Non-pigmented ciliary epithelial cell (primary cell): ENCODE measurements at places on chromosomes 3 and 15.

DNA sequence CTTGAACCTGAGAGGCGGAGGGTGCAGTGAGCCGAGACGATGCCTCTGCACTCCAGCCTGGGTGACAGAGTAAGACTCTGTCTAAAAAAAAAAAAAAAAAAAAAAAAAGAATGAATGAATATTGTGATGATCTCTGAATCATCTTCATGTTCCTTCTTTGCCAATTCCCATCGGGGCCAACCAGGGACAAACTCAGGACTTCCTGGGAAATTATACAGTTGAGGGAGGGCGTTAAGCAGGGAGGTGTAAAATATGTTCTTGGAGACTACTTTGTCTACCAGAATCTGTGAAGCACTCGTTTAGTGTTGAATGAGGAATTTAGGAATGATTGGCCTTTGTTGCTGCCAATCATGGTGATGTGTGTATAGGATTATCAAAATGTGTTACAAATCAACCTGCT lies 210.6 kb downstream of the PTPRG start:
- no peak for DNase-seq

DNA sequence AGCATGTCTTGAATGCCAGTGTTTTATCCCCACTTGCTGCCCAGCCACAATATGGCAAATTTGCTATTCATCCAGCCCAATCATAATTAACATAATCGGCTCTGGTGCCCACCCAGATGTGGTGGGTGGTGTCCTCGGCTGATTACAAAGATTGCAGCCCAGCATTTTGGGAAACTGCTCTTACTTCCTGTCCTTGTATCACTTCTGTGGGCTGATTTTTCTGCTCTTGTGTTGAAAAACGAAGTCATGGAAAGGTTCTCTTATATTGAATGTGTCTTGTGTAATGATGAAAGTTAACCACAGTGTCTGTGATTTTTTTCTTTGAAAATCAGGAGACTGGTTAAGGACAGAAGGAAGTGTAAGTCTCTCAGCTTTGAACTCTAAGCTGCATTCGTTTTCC lies 141.7 kb downstream of the CACNA2D3 start:
- no peak for DNase-seq

GRCh38 chr3:24017305-24017704 lies 72.2 kb downstream of the NR1D2 start:
- DNase-seq: no peak

GRCh38 chr15:76566276-76566675 lies 229.7 kb downstream of the ISL2 start:
- no peak for DNase-seq

- DNase-seq: no peak
Observed at GRCh38 chr3:39122813-39123212, 15.3 kb downstream of the TTC21A start.

- no peak for DNase-seq
Observed at GRCh38 chr3:85737846-85738245, 779.1 kb downstream of the CADM2 start.

DNA sequence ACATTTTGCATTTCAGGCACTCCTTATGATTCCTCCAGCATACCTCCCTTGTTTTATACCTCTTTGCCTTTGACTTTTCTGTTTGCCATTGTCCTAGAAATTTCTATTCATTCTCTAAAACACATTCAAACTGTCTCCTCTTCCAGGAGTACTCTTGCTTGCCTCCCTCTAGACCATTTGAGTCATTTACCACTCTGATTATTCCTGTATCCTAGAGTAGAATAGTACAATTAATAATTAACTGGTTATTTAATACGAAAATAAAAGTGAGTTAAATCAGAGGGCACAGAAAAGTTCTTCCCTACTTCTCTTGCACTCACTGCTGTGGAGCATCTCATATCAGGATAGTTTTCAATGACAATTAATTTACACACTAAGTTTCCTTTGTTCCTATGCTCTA lies 290.2 kb upstream of the RORA start:
- no peak for DNase-seq

DNA sequence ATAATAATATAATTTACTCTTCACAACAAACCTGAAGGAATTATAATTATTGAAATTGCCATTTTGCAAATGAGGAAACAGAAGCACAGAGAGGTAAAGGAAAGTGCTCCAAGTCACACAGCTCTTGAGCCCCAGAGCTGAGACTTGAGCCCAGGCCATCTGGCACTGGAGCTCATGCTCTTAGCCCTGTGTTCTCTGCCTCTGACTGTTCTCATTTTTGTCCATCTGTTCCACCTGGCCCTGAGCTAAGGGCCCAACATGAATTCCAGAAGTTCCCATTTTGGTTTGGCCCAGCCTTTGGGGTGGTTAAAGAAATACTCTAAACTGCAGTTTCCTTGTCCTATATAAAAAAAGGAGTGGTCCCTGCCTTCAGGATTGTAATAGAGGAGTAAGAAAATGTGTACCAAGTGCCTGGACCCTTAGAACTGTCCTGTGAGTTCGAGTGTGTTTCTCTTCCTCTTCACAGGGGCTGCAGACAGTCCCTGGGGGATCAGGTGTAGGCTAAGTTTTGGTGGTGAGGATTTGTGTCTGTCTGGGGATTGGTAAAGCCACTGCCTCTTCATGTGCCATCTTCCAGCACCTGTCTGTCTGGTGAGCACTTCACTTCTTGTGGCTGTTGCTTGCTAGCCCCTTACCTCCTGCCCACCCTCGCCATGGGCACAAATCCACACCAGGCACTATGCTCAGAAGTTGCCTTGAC lies 91.8 kb downstream of the DNAJB8 start:
- DNase-seq: no peak

- DNase-seq: no peak
Observed at GRCh38 chr3:25558796-25559195, 105.9 kb downstream of the TOP2B start.

DNA sequence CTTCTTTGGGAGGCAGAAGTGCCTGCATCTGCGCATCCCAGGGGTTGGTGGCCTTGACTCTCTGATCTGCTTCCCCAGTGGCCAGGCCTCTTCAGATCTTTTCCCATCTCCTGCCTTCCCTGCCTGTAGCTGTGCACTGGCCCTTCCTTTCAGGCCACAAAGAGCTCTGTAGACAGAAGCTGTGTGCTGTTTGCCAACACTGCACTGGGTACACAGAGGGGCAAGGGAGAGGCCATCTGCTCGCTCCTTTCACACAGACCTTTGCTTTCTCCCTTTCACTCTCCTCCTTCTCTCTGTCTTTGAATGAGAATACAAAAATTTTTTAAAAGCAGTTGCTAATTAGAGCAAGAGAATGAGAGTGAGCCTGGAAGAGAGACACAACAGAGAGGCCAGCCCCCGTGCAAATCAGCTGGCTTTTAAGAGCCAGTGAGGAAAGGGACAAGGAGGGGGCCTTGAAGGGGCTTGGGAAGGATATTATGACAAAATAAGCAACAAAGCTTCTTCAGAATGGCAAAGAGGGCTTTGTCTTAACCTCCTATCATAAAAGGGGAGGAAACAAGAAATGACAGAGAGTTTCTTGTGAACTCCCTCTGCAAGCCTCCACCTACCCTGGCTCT lies 170.9 kb downstream of the EPHB1 start:
- DNase-seq: no peak

GRCh38 chr15:79978260-79978654 lies 7.3 kb upstream of the BCL2A1 start:
- no peak for DNase-seq

DNA sequence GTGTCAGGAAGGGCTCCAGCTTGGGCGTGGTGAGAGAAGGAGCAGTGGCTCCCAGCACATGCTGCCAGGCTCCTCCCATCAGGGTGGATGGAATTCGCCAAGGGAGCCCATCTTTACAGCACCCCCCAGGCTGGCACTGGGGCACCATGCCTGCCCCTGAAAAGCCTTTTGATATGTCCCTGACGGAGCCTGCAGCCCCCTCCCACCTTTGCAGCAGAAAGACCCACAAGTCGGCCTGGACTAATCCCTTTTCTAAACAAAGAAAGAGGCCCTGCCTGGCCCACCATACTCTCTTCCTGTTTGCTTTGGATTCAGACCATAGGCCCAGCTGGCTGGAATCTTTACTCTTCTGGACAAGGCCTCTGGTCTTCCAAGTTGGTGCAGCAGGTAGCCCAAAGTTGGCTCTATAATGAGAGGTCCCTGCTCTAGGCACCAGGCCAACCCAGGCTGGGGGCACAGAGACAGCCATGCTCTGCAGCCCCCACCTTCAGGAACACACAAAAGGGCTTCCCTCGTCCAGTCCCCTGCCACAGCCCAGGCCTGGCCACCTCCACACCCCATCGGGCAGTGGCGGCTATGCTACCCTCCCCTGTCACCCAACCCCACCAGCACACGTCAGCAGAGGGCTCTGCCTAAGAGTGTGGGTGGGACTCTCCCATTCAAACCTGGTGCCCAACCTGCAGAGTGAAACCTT lies 5.4 kb downstream of the ANPEP start:
- DNase-seq: no peak

DNA sequence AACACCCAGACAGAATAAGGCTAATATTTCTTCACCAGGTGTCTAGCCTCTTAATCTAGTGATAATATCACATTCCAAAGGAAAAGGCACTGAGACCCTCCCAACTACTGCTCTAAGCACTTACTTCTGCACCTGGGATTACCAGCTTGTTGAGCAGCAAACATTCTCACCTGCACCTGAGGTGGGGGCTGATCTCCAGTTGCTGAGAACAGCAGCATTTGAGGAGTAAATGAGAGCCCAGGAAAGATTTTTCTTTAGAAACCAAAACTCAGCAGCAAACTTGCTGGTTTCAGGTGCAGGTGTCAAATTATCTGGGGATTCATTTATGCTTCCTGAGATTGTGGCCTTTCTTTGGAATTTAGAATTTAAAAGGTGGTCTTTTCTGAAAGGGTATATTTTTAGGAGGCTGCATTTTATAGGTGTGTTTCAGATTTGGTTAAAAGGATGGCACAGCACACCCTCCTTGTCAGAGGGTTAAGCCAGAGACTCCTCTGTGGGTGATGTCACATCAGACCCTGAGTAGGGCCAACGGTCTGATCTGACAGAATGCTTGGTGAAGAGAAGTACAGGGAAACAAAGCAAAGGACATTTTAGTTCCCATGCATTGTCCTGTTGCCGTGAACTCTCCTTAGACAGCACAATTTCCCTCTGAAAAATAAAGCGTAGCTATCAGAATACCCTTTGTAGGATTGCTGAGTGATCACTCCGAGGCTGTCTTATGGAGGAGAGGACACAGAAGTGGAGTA lies 411.0 kb upstream of the ATP11B start:
- no peak for DNase-seq

DNA sequence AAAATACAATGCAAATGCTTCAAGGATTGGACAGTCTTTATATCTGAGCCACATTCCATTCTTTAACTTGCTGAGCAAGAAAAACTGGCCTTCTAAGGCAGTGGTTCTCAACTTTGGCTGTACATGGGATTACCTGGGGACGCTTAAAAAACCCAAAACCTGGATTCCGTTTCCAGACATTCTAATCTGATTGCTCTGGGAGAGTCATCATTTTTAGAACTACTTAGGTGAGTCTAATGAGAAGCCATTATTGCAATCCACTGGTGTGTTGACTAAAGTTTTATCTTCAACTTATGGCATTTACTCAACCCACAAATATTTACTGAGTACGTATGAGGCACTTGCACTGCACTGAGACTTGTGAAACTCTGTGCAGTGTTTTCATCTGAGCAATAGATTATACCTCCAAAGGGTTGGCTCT lies 195.7 kb upstream of the ATP11B start:
- peak; percentile 36 for DNase-seq

DNA sequence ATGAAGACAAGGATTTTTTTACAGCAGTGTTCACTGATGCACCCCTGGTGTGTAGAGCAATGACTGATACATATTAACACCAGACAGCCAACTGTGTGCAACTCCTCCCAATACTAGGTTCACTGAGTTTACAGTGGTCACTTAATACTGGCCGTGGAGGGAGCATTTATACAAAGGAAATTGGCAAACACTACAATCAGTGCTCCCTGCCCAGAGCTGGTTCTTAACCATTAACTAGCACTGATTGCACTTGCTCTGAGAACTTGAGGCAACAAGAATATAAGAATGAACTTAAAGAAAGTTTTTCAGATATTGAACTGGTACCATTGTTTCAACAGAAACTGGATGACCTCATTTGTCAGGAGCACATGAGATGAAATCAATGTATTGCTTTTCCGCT lies 110.6 kb downstream of the MAGI1 start:
- no peak for DNase-seq

- DNase-seq: no peak
Observed at GRCh38 chr3:43998836-43999727, 242.6 kb upstream of the TOPAZ1 start.

DNA sequence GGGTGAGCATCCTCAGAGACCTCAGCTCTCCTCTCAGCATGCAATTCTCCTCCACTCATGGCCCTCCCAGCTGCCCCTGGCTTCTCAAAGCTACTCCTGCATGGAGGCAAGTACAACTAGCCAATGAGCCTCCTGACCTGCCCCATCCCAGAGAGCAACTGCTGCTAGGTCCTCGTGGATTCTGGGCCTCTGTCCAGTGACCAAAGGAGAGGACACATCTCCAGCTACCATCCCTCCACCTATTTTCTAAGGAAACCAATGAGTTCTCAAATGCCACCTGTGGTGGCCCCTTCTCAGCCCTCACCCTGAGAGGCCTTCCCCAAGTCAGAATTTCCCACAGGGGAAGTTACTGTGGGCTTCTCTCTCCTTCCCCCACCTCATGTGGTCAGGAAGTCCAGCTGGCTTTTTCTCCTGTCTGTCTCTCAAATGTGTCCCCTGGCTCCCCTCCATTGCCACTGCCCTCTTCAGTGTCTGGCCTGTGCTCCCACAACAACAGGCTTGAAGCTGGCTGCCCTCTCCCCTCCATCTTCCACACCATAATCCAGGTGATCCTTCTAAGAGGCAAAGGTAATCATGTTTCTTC lies 43.0 kb downstream of the LIPC start:
- no peak for DNase-seq

DNA sequence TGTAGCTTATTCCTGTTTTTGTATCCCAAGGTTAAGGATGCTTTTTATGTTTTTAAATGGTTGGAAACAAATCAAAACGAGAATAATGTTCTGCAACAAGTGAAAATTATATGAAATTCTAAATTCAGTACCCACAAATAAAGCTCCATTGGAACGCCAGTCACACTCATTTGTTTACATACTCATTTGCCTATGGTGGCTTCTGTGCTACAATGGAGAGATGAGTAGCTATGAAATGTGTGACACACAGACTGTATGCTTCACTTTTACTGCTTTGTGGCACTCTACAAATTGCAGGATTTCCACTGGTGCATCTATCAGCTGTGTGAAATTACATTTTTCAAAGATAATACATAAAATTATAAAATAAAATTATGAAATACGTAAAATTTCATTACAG lies 112.2 kb upstream of the TSPAN3 start:
- DNase-seq: no peak

DNA sequence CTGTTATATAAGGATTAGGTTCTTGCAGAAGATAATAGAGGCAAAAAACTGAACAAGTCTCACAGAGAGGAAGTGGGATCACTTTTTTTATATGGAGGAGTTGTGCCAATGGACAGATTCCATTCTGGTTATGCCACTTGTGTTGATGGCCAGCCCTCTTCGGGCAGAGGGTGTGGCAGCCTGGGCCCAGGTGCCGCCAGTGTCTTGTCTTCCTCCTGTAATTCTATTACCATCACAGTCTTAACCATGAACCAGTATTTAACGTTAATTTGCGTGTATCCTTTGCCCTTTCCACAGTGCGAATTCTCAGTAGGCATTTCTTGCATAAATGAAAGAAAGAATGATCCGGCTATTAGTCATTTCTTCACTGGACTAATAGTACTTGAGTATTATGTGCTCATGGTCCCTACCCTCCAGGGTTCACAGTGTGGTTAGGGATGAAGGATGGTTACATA lies 7.0 kb upstream of the USP4 start:
- DNase-seq: no peak
